ENCODE measurements at places on chromosomes 6 and 20.

- DNase-seq = no peak
Measured at GRCh38 chr6:38625217-38625616, 14.5 kb downstream of the BTBD9 start.

- no peak for DNase-seq
Measured at GRCh38 chr20:58518896-58519593, 3.8 kb upstream of the APCDD1L start.

DNA sequence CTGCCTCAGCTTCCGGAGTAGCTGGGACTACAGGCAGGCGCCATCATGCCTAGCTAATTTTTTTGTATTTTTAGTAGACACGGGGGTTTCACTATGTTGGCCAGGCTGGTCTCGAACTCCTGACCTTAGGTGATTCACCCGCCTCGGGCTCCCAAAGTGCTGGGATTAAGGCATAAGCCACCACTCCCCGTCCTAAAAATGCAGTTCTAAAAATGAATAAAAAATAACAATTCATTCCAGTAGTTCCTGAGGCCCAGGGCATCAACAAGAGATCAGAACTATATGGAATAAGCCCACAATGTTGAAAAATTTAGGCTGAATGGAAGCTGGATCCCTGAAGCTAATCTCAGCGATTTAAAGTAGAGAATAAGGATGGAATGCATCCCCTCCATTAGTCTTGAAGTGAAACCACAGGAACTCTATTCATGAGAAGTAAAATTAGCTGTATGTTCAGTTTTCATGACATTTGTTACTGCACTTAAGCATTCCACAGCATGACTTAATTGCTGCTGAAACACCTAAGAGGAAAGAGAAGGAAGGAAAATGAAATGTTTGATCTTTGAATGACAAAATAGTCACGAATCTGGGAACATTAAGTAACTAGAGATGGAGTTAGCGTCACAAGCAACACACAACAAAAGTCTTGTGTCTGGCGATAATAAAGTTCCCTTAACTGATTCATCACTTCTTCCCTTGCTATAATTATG is 80.4 kb upstream of the RIPOR2 start:
- no peak for DNase-seq

DNA sequence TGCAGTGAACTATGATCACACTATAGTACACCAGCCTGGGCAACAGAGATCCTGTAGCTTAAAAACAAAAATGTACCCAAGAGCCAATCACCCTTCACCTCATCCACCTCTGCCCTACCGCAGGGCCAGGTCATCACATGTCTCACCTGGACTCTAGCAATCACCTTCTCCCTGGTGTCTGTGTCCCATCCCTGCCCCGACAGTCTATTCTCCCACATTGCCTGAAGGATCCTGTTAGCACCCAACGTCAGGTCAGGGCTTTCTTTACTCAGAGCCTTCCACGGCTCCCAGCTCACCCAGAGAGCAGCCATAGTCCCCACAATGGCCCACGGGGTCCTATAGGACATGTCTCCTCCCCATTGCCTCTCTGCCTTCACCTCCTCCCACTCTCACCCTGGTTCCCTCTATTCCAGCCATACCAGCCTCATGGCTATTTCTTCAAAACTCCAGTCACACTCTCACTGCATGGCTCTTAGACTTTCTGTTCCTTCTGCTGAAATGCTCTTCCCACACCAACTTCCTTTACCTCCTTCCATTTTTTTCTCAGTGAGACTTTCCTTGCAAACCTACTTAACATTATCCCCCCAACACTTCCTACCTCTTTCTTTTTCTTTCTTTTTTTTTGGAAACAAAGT is 22.5 kb upstream of the ARFGEF2 start:
- DNase-seq = no peak

GRCh38 chr6:163263998-163264661 is 150.4 kb upstream of the QKI start:
- DNase-seq = no peak

GRCh38 chr20:18739751-18740166 is 73.8 kb upstream of the SCP2D1 start:
- DNase-seq = no peak

DNA sequence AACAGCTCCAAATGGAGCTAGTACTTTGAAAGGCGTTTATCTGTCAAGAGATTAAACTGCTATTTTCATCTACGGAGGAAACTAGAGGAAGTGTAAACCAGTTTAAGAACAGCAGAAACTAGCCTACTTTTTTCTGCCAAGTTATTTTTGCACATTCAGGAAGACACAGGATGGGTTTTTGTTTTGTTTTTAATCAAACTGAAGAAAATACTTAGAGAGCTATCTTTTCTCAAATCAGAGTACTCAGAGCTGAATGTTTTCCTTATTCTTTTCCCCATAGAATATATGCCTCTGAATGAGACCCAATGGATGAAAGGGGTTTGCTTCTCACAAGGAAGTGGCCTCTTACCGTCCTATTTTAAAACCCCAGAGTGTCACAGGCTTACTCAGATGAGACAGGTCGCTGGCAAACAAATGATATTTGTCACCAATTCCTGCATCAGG is 538.5 kb downstream of the CD83 start:
- no peak for DNase-seq

DNA sequence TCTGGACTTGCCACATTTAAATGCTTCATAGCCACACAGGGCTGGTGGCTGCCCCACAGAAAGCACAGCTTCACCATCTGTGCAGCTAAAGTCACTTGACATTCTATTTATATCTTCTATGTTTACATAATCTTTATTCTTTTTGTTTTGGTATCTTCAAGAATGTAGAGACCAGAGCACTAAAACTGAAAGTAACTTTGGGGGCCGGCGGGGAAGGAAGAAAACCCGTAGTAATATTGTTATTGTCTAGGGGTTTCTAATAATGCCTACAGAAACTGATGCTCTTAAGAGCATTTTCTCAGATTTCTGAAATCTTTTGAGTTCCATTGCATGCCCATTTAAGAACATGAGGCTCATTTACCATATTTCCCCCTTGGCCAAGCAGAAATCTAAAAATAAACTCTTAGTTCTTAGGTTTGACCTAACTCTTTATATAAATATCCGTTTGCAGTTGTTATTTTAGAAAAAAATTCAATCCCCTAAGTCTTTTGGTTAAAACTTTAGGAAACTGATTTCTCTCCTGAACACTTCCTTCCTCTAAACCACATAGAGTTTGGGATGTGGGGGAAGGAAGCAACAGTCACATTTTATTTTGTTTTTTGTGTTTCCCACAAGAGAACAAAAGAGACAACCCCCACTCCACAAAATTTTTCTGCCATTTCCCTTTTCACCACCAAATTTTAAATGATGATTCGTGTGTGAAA is 207.6 kb downstream of the OGFRL1 start:
- no peak for DNase-seq

- DNase-seq = peak; percentile 58
Measured at GRCh38 chr6:44126320-44127149, 717 bp downstream of the MRPL14 start.

GRCh38 chr6:168459572-168459971 is 18.6 kb downstream of the SMOC2 start:
- no peak for DNase-seq

DNA sequence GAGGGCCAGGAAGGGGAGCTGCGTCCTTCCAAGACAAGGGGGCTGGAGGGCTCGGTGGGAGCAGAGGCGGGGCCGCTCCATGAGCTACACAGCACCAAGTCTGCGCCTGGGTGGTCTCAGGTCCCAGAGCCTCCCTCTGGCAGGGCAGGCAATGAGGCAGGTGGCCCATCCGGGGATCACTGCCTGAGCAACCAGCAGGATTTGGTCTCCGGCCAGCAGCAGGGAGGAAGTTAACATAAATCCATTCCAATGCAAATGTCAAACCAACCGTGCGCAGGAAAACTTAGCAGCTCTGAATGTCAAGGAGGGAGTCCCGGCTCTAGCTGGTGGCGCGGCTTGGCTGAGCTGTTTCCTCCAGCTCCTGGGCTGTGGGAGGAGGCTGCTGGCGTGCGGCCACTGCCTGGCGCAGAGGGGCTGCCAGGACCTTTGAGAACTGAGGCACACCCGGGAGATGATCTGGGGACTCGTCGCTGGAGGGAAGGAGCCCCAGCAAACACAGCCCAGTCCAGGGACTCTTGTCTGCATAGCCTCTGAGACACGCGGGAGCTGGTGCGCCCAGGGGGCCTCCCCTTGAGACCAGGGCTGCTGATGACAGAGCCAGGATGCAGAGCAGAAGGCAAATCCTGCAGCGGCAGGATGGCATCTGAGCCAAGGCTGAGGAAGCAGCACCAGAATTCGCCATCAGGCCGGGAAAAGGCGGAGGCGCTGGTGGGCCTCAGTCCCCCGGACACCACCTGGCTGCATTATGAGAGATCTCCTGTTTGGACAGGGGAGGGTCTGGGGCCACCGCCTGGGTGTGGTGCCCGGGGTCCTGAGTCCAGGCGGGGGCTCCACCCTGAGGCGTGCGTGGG is 33.1 kb upstream of the CHRNA4 start:
- no peak for DNase-seq

- no peak for DNase-seq
Measured at GRCh38 chr6:45930420-45931040, 85.1 kb downstream of the CLIC5 start.

- no peak for DNase-seq
Measured at GRCh38 chr6:166486536-166486880, 100.0 kb downstream of the RAMACL start.

- peak; percentile 49 for DNase-seq
Measured at GRCh38 chr6:105402939-105403935, at the start of gene PREP. PREP (minus strand) TSS chr6:105403082; CDS start chr6:105402891, 191 bp downstream.

- DNase-seq = no peak
Measured at GRCh38 chr6:82330171-82330804, 33.3 kb upstream of the TPBG start.

- no peak for DNase-seq
Measured at GRCh38 chr20:57660922-57661745, 40.9 kb upstream of the ZBP1 start.

DNA sequence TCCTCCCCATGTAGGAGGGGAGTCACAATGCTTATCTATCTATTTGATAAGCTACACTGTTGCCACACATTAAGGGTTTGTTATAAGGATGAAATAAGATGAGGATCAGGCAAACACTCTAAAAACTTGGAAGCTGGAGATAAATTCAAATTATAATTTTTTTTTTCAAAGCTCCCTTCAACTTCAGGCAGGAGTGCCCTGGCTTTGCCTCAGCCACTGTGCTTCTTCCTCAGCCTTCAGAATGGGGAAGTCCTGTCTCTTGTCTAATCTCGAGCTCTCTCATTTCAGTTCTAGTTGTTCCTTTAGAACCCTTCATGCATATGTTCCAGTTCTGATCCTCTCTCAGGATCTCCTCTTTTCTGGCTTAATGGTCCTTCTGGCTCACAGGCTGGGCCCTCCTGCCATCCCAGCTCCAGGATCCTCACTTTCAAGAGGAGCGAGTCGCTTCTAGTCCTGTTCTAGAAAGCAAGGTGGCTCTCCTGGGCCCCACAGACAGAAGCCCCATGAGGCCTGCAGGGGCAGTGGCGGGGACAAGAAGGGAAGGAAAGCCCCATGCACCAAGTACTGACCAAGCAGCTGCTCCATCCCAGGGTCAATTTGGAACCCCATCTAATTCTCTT is 164.3 kb downstream of the VEGFA start:
- DNase-seq = no peak

GRCh38 chr6:140438346-140438735 is 1063.9 kb upstream of the CITED2 start:
- DNase-seq = no peak

DNA sequence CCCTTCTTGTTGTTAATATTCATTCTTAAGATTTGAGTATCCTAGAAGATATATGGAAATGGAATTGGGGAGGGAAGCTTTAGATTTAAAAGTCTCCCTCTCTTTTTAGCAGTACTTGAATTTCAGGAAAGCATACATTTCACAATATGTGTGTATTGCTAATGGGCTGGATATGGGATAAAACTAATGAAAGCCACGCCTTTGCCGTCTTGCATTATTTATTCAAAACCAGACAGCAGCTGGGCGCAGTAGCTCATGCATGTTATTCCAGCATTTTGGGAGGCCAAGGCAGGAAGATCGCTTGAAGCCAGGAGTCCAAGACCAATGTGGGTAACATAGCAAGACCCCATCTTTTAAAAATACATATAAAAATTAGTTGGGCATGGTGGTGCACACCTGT is 121.6 kb upstream of the TIAM2 start:
- DNase-seq = no peak

DNA sequence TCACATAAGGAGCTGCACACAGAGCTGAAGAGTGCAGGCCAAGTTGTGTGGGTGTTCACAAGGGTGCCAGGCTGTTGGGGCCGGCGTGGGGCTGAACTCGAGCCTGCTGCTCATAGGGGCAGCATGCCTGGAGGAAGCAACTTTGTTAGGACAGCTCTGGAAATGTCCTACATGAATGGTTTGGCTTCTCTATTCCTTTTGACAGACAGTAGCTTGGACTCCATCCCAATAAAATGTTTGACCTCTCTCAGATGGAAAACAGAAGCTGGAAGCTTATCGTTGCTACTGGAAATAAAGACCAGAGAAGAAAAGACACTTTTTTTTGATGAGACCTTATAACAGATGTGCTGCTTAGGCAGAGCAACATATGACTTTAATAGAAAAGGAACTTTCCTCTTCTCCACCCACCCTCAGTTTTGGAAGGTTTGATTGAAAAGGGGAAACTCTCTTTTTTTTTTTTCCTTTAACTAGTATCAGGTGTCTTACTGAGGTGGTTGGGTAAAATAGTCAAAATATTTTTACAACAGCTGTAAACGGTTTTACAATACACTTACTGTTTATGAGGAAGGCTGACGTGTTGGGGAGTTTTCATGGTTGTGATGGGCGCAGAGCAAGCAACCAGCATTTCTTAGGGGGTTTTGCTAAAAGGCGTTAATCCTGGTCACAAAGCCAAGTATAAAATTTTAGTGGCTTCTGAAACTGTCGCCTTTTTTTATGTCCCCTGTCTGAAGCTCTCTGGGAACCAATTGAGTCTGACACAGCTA is 80.7 kb upstream of the EEF1E1 start:
- no peak for DNase-seq

DNA sequence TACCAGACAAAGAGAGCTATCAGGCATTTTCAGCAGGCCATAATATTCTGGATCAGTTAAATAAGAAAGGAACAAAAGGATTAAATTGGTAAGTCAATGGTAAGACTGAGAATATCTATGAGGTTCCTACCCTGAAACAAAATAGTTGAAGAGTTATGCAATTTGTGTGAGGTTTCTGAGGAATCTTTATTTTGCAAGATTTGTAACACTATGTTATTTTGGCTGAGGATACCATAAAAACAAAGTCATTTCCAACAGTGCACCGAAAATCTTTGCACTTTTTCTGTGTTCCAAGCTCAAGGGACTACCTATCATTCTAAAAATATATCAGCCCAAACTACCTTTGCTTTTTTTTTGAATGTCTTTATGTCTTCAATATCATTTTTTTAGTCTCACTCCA is 383.3 kb upstream of the CITED2 start:
- no peak for DNase-seq
